Common myeloid progenitor, CD34-positive (primary cell): ENCODE measurements at places on chromosomes 6 and 20.

GRCh38 chr6:89116702-89117101 is 1.2 kb downstream of the SRSF12 start:
- peak; percentile 22 for DNase-seq

GRCh38 chr6:80434691-80435350 is 328.4 kb downstream of the BCKDHB start:
- DNase-seq: no peak

DNA sequence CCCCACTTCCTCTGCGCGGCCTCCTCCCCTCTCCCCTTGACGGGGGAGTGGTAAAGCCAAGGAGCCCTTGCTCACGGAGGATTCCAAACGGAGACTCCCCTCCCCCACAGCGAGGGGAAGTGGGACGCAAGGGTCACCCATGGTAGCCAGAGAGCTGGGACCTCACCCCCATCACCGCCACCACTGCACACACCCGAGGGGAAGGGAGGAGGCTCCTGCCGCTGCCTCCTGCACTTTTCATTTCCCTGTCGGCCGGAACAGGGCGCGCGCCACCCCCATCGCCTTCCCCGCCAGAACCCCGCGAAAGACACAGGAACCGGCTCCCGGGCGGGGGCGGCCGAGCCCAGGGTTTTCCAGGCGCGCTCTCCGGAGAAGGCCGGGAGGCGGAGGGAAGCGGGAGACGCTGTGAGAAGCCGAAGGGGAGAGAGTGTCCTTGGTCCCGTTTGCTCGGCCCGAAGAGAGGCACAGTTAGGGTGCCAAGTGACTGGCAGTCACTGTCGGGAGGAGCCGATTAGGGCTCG is 789 bp downstream of the CCND3 start:
- DNase-seq: no peak

- no peak for DNase-seq
Observed at GRCh38 chr6:150579611-150580010, 20.1 kb upstream of the PLEKHG1 start.

DNA sequence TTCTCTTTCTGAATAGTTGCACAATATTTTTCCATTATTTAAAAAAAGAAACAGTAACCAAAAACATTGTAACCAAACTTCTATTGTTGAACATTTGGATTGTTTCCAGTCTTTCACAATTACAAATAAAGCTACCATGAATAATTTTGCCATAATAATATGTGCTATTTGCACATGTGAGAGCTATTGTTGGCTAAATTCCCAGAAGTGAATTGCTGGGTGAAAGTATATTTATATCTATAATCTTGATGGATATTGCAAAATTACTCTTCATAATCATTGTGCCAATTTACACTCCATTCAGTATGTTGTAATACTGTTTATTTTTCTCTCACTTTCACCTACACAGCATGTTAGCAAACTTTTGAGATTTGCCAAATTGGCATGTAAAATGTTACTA is 36.6 kb upstream of the SLC22A16 start:
- no peak for DNase-seq

GRCh38 chr6:127457456-127458064 is 1.6 kb downstream of the KIAA0408 start:
- DNase-seq: peak; percentile 67

DNA sequence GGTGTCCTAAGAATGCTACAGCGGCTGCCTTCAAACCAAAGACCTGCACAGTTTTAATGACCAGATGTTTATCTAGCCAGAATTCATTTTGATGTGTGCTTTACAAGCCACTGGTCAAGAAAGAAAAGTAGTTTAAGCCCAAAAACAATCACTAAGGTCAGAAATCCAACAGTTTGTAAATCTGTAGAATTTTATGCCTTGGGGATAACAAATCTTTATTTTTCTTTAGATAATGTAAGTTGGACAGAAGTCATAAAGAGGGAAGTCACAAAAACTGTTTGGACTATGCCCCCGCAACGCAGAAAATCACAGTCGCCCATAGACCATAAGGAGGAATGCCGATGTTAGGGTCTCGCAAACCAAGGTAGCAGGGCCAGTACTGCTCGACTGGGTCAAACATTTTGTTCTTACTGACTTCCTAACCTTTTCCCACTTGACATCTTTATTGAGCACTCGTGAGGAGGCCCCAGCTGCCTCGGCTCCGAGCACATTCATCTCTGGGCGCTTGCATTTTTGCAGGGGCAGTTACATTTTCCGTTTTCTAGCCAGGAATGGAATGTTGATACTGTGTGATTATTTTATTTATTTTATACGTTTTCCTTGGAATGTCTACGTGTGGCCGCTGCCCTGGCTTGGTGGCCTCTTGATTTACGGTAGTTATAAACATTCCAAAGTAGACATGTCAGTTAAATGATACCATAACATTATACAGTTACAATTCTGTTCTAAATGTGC is 56.7 kb upstream of the APCDD1L start:
- no peak for DNase-seq
